H1 (cell line): ENCODE measurements at places on chromosomes 3 and 15. TPM values are rescaled to one million over a fixed set of nuclear protein-coding genes. Genes with fewer than 3 reads are reported as not detected.

The XCR1 gene
- polyA plus RNA-seq, result 0.19 and 0.53 TPM in 2 replicates

DNA sequence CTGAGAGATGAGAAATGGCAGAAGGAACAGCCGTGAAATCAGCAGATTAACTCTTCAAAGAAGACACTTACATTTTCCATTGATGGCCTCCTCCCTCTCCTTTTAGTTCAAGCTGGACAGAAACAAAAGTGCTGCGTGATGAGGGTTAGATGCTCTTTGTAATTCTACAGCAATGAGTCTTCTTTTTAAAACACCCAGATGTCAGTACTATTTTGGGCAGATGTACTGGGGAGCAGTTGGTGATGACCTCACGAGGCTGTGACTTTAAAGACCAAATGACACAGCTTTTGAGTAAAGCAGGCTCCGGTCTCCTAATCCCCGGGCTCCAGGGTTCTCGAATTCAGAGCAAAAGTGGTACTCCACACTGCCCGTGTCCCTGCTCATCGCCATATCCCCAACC, 198.2 kb downstream of the SLCO3A1 start:
- DNase-seq, result no peak

DNA sequence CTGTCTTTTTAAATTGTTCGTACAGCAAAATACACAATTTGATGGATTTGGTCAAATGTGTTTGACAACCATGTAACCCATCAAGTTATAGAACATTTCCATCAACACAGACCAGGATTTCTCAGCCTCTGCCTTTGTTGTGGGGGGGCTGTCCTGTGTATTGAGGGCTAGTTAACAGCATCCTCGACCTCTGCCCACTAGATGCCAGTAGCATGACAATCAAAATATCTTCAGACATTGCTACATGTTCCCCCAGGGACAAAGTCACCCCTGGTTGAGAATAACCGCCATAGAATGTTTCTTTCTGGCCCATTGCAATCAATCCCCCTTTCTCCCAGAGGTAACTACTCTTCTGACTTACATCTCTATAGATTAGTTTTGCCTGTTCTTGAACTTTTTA, 310.1 kb upstream of the RGMA start:
- DNase-seq, result no peak

DNA sequence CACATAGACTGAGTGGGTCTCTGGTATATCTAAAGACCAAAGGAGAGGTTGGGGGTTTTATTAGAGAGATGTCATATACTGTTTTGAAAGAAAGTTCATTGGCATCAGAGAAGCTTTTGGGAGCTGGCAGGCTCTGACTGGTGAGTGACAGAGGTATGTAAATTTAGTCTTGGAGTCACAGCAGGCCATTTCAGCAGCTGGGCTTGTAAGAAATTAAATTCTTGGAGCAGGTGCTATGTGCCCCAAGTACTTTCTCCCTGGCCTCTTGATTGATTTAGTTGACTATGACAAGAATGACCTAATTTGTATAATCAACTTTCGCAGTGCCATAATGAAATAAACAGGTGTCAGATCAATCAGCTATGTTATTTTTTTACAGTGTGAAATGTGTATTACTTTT, 47.8 kb upstream of the CDAN1 start:
- DNase-seq, result no peak

DNA sequence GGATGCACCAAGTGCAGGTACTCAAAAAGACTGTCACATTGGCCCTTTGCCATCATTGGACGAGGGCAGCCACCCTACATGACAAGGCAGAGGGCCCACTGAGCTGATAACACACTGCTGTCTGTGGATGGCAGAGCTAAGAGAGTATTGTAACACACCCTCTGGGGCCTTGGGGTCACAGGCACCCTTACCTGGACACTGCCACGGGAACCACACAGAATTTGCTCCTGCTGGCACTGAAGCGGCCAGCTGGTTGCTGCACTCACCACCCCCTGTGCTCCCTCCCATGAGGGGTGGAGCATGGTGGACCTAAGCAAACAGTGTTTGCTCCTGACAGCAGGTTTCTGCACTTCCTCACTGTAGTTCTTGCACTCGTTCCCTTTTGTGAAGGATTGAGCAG, 208.2 kb upstream of the SGO1 start:
- no peak for DNase-seq

The RAD54L2 gene
- polyA plus RNA-seq, result 7.1 and 8.2 TPM in 2 replicates

DNA sequence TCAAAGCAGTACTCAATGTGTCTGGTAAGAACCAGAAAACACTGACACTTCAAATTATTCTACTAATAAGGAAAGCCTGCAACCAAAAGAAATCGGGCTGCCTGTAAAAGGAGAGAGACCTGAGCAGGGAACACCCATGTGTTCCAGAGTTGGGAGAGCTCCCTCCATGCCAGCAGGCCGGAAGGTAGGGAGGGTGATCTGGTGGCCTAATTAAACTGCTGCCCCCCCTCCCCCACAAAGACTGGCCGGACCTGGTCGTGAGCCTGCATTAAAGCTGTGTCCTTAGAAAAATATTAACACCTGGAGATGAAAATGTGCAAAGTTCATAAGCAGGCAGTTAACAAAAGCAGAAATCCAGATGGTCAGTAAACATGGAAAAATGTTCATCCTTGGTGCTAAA, 170.6 kb upstream of the BHLHE40 start:
- DNase-seq, result no peak

GRCh38 chr3:132247211-132247610, 70.0 kb upstream of the ACP3 start:
- DNase-seq, result no peak

- no peak for DNase-seq
Measured at GRCh38 chr15:95174301-95175259, 943.2 kb downstream of the MCTP2 start.

DNA sequence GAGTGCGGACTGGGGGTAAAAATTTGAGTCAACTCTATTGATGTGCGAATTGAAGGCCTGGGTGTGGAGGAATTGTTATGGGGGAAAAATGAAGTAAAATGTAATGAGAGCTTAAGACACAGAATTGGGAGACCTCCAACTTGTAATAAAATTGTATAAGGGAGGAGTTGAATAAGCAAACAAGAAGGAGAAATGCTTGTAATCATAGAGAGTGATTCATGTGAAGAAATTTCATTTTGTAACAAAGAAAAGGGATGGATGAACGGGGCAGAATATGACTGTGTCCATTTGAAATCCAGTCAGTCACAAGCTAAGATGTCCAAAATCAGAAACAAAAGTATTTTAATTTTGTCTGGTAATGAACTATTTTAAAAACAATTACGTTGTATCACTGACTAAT, 552.3 kb downstream of the NAALADL2 start:
- no peak for DNase-seq

DNA sequence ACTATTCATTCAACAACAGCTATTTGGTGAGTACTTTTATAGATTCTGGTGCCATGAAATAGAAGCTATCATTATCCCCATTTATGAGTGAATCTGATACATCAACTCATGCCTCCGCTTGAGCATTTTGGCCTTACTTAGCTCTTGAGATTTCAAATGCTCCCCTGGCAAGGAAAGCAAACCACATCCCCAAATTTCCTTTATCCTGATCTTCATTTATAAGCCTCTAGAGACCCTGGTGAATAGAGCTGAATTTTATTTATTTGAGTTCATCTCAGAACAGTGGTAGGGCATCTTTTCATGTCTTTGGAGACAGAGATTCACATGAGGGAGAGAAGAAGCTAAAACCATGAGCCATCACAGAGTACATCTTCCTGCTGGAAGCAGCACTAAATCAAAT, 317.2 kb downstream of the SLC9A9 start:
- DNase-seq, result no peak

The ARHGAP31 gene
- 1.1 and 2.3 TPM in 2 replicates for polyA plus RNA-seq

The GPR87 gene
- polyA plus RNA-seq, result 0.05 and 0.06 TPM in 2 replicates

DNA sequence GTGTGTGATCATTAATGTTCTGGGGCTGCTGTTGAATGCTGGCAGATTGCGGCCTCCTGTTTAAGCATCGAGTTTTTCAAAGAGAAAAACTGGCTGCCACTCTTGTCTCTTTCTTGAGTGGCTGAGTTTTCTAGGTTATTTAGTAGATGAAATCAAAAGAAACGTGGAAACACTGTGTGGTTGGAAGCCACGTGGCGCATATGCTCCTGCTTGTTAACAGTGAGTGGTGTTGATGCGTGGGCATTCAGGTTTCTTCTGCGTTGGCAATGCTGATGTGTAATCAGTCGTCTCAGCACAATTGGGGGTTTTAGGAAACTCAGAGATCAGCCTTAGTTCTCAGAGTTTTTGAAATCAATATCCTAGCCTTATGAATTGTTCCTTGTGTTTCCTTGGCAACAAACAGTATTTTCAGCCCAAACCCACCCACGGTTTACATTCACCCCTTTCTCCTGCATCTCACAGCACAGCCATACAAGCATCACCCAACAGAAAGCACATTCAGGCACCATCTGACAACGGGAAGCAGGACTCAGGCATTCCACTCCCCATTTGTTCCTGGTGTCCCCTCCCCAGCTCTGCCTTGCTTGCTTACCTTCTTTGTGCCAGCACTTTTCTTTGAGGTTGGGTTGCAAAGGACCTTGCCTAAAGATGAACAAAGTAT, 74.7 kb downstream of the SEC22A start:
- DNase-seq, result no peak
